GM04504 (cell line): ENCODE measurements at places on chromosomes 7 and 10.

DNA sequence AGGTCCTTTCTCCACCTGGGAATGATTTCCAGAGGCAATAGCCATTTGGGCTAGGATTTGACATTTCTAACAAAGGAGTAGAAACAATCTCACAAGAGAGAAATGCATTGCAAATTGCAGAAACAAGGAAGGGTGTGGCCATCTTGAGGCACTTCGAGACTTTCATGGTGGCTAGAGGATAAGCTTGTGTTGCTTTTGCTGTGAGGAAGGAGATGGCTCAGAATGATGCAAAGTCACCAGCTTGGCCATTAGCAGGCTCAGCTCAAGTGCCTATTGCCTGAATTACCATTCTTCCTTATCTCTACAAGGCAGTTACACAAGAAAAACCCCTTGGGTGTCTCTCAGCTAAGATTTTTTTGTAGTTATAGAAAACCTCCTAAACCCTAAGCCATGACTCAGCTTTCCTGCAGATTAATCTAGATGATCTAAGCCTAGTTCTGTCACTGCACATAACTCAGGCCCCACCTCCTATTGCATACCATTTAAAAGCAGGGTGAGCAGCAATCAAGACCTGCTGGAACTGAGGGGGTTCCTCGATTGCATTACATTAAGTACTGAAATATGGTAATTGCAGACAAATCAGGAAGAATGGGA is 683.1 kb downstream of the NRG3 start:
- no peak for DNase-seq

- no peak for DNase-seq
Measured at GRCh38 chr7:129568240-129568639, 43.3 kb upstream of the NRF1 start.

DNA sequence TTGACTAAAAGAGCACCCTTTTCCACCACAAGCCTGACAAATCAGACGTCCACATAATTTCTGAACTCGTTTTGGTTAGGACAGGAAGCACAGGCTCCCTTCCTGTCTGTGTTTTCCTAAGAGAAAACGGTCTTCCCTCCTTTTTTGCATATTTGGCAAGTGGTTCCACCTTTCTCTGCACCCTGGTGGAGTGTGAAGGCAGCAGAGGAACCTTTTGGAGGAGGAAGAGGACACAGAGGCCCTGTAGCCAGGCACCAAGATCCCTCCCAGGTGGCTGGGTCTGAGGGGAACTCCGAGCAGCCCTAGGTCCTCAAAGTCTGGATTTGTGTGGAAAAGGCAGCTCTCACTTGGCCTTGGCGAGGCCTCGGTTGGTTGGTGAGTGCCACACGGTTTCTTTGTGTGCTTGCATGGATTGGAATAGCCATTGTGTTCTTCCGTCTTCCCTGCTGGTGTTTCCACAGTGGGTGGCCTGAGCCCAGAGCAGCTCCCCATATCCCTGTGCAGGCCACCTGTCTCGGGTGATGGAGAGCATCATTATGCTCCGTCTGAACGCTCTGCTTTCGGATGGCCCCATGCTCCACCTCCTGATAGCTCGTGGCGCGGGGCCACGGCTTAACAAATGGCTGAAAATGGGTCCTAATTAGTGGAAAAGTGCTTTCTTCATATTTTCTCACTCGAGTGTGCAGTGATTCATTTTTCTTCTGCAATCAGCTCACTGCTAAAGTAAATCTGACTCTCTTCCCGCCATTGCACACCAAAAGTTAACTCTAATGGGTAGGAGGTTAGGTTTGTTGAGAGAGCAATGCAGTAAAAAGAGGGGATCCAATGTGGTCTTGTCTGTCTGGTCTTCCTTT is 4.2 kb downstream of the IKZF1 start:
- DNase-seq: no peak

- DNase-seq: no peak
Measured at GRCh38 chr7:91358303-91358702, 94.1 kb downstream of the FZD1 start.

DNA sequence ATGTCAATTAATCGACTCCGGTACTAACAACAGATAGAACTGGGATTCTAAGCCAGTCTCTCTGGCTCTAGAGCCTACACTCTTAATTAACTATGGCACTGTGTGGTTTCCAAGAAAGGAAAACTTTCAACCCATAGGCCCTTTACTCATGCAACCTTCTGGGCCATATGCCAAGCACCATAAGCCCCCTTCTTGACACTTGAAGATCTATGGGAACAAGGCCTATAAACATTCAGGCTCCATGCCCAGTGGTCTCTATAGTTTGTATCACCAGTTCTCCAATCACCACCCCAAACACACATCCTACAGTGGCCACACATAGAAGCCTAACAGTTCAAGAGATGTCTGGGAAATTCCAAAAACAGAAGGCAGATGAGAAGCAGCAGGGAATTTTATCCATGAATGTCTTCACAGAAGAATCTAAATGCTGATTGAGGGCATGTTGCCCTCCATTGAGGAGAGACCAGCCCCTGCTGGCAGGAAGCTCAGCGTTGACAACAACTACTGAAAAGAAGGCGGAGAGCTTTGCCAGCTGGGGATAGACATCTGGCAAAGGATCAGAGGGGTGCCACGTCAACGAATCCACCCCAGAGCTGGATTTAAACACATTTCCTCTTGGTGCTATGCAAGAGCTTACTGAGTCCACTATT is 64.4 kb downstream of the GRM3 start:
- DNase-seq: no peak

DNA sequence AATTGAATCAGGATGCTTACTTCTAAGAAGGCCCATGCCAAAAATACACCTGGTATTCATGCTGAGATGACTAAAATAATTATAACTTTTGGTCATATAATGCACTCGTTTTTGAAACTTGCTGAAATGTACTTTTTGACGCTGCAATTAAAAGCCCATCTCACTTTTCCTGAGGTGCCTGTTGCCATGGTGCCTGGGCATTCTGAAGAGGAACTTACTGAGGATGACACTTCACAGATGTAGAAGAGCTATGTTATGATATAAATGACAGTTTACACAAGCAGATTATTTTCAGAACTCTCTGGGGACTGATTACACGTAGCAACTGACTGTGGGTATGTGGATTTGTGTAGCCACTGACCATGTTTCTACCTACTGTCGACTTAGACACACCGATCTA is 182.4 kb downstream of the TPK1 start:
- DNase-seq: no peak

- DNase-seq: peak; percentile 92
Measured at GRCh38 chr7:117157241-117158209, 165.3 kb downstream of the WNT2 start.

DNA sequence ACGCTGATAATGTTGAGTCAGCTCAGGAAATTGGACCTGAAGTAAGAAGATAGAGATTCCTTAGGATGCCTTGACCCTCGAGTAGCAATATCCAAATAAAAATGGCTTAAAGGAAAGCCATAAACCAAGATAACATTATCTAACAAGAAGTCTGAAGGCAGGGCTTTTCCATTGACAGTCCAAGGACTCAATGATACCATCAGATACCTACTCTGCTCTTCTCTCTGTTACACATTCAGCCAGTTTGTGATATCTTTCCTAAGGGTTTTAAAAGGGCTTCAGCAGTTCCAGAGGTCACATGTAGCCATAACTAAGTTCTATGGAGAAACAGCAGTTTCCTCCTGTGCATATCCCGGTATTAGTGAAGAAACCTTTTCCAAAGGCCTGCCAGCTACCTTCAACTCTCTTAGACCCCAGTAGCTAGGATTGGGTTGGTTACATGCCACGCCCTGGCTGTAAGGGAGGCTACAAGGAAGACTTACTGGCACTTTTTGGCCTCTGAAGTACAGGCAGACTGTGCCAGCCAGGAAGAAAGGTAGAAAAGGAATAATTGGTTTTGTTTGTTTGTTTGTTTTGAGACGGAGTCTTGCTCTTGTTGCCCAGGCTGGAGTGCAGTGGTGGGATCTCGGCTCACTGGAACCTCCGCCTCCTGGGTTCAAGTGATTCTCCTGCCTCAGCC is 10.6 kb downstream of the SHLD2 start:
- DNase-seq: no peak

DNA sequence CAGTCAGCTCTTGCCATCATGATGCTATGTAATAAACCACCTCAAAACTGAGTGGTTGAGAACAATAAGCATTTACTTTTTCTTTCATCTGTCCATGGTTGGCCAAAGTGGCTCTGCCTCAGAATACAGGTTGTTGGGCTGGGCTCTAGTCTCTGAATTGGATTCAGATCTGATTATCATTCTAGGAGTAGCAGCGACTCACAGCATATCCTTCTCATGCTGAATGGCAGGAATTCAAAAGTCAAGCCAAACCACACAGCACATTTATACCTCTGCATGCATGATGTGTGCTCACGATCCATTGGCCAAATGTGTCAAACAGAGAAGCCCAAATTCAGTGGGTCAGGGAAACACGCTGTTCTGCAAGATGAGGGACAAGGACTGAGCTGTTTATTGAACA is 13.6 kb upstream of the GALNT11 start:
- DNase-seq: no peak

GRCh38 chr10:5862360-5862961 is 27.2 kb downstream of the ANKRD16 start:
- no peak for DNase-seq

DNA sequence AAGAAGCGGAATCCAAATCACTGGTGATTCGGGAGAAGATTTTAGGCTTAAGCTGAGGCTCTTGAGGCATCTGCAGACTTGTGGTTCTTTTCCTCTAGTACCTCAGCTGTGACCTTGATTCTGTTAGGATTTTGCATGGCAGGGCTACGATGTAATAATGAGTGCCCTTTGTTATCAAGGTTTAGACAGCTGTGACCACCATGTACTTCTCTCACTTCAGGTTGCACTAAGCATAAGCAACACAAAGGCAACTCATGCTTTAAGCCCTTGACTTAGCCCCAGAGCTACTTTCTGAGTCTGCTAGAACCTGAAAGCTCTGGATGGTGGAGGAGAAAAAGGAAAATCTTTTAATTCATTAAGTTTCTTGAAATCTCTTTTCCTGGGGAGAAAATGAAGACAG is 1052.3 kb upstream of the PHF14 start:
- no peak for DNase-seq

DNA sequence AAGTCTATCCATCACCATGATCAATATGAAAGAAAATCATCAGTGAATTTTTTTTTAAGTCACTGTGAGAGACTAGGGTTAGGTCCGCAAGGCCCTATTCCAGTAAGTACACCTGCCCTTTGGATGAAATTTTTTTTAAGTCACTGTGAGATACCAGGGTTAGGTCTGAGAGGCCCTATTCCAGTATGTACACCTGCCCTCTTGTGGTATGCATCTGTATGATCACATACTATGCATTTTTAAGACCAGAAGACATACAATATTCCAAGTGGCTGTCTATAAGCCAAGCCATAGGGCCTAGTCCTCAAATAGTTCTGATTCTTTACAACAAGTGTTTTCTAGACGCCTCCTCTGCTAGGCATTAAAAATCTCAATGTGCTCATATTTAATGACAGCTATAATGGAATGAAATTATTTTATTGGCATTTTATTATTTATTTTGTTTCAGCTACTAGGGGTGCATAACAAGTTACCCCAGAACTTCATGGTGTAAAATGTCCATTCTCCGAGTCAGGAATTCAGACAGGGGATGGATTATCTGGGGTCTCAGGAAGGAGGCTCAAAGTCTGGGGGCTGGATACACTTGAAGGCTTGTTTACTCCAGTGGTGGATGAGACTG is 53.1 kb downstream of the TEX36 start:
- DNase-seq: no peak

DNA sequence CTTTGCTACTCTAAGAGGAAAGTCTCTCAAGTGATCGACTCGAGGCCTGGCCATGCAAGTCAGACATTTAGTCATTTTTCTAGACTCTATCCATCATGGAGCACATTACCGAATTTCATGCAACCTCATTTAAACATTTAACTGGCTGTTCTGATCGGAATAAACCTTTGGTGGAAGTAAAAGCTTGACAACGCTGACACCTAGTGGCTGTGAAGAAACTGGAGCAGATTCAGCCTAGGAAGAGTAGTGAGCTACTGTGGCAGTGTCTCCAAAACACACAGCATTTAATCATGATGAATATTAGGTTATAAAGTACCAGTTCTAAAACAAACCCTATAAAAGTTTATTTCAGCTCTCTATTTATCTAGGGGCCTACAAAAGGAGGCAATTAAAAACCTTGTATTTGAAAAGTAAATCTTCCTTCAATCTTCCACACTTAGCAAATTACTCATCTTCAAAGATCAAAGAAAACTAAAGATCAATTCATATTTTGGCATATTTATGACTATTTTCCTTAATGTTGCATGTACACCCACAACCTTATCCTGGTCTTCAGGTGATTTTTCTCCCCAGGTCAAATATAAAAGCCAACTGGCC is 175.0 kb downstream of the CTNNA3 start:
- DNase-seq: peak; percentile 13
